WERI-Rb-1 (cell line): ENCODE measurements at places on chromosomes 5 and 9.

- DNase-seq = no peak
Measured at GRCh38 chr9:99635032-99635431, 186.7 kb upstream of the NR4A3 start.

DNA sequence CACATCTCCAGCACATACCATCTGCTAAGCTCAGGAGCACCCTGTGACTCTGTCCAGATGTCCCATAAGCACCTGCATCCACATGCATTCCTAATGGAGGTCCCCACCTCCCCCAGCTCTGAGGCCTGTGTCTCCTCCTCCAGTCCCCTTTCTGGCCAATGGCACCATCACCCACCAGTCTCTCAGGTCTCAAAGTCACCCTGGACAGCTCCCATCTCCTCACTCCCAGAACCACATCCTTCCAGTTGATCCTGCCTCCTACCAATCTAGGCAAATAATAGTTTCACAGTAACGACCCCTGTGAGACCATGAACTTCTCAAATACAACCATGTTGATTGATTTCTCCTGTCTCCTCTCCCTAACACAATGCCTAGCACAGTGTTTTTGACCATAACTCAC lies 40.1 kb downstream of the GGTA1 start:
- no peak for DNase-seq

DNA sequence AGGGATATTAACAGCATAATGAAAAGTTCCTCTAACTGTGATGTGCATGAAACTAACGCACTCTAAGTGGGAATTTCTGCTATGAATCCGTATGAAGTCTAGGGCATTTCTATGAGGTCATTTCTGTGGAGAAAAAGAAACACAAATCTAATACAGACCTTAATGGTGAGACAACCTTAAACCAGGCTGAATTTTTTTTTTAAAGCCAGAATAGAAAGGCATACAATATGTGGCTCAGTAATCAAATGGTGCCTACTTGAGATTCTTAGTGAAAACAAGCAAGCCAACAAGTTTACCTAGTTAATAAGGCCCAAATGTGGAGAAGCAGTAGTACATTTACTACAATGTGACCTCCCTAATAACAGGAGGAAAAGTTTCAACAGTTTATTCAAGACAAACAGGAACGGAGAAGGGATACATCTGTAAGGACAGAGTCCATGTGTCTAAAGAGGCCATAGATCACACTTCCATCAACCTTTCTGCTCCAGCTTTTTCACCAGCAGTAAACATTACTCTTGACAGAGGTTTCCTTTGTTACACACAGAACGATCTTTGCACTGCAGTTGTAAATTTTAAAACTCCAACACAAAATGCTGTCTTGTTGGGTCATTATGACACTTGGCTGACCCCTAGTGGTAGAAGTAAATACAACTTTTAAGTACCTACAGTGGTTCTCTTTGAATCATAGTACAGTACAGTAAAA lies 26.2 kb downstream of the CARNMT1 start:
- DNase-seq = no peak

- DNase-seq = no peak
Measured at GRCh38 chr5:78287833-78288232, 6.7 kb downstream of the AP3B1 start.

DNA sequence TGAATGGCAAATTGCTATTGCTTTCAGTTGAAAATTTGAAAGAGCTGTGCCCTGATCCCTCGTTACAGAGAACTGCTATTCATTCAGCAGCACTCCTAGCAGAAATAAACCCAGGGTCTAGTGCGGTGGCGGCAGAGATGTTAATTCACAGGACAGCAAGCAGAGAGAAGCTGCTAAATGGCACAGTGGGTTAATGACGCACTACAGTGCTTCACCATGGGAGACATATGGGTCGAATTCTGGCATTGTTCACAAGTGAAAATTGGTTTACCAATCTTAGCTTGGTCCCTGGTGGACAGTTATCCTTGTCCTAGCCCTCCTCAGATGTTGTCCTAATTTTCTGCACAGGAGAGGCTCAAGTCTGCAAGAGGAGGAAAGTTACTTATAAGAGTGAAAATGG lies 807.4 kb downstream of the TLE1 start:
- peak; percentile 14 for DNase-seq
